ENCODE measurements at places on chromosomes 3 and 15. TPM values are rescaled to one million over a fixed set of nuclear protein-coding genes. Genes with fewer than 3 reads are reported as not detected.

The TMEM212 gene
- total RNA-seq, result not detected

The SPINT1 gene
- 0.91 TPM for total RNA-seq

The HGD gene
- total RNA-seq, result 22.1 TPM

The SLC12A8 gene
- total RNA-seq, result 1.2 TPM

The MKRN2OS gene
- not detected for total RNA-seq

The SNX1 gene
- total RNA-seq, result 78.7 TPM

The IL17RB gene
- total RNA-seq, result 0.83 TPM

The TNFAIP8L3 gene
- total RNA-seq, result 30.6 TPM

The CLDN18 gene
- not detected for total RNA-seq

The SERPINI2 gene
- total RNA-seq, result not detected

The ZNF501 gene
- total RNA-seq, result not detected

The ERICH6 gene
- not detected for total RNA-seq

The P2RY14 gene
- not detected for total RNA-seq

The SLC9C1 gene
- total RNA-seq, result not detected

The CNTN3 gene
- total RNA-seq, result not detected

The RHOV gene
- 4.2 TPM for total RNA-seq

The CD86 gene
- total RNA-seq, result not detected

The RAD51 gene
- 18.4 TPM for total RNA-seq

The SPINK8 gene
- not detected for total RNA-seq

The LRRIQ4 gene
- total RNA-seq, result not detected

The TF gene
- 0.57 TPM for total RNA-seq

The SCAANT1 gene
- not detected for total RNA-seq

The MELTF gene
- 59.5 TPM for total RNA-seq
